Dermis microvascular lymphatic vessel endothelial cell (primary cell): ENCODE measurements at places on chromosomes 3 and 15. TPM values are rescaled to one million over a fixed set of nuclear protein-coding genes. Genes with fewer than 3 reads are reported as not detected.

SAMD7 gene
- not detected in 2 replicates for total RNA-seq

CCDC9B gene
- 6.5 and 13.3 TPM in 2 replicates for total RNA-seq

LIPH gene
- 0.13 TPM in 1 of 2 replicates, not detected in the other for total RNA-seq

TLR9 gene
- not detected in 2 replicates for total RNA-seq

DNA sequence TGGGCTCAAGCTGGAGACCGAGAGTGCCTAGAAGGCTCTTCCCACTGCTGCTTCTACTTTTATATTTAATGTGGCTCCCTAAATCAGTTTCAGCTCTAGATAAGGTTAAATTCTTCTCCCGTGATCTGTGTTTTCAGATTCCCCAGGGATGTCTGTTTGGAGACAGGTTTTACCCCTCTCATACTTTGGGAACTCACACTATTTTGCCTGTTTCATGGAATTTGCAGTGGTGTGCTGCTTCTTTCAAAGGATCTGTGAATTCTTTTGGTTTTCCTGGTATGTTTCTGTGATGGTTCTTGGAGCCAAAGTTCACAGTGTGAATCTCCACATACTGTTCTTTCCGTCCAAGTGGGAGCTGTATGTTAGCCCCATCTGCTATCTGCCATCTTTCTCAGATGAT is 238.3 kb upstream of the SLITRK3 start:
- DNase-seq, result no peak

- no peak for DNase-seq
These were observed 312.3 kb downstream of the WDR72 start for GRCh38 chr15:53447053-53447574.

- no peak for DNase-seq
These were observed 43.0 kb downstream of the CD200R1 start for GRCh38 chr3:112931736-112932521.

- DNase-seq, result no peak
These were observed 12.0 kb upstream of the CTXND1 start for GRCh38 chr15:80264031-80264430.

DNA sequence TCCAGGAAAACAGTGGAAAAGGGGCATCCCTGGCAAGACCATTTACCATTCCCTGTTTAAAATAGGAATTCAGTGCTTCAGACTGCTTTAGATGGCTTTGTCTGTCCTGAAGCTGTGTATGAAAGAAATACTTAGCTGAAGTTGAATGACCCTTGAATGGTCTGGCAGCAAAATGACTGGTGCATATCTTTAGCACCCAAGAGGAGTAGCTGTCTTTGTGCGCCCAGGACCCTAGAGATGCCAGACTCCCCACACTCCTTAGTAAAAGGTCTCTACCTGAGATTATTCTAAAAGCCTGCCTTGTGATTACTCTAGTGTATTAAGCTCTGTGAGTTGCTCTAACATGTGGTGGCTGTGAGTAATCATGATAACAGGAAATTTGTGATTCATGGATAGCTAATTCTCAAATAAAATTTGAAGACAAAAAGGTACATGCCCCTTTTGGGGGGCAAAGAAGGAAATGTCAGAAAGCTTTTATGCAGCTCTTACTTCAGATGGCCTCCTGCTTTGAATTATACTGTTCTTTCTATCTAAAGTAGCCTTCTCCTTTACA is 3.2 kb downstream of the MAPKBP1 start:
- DNase-seq, result no peak

- no peak for DNase-seq
These were observed 262.9 kb downstream of the CTNNB1 start for GRCh38 chr3:41462103-41462691.

- no peak for DNase-seq
These were observed 101.2 kb upstream of the ZBTB20 start for GRCh38 chr3:115248274-115248673.

DNA sequence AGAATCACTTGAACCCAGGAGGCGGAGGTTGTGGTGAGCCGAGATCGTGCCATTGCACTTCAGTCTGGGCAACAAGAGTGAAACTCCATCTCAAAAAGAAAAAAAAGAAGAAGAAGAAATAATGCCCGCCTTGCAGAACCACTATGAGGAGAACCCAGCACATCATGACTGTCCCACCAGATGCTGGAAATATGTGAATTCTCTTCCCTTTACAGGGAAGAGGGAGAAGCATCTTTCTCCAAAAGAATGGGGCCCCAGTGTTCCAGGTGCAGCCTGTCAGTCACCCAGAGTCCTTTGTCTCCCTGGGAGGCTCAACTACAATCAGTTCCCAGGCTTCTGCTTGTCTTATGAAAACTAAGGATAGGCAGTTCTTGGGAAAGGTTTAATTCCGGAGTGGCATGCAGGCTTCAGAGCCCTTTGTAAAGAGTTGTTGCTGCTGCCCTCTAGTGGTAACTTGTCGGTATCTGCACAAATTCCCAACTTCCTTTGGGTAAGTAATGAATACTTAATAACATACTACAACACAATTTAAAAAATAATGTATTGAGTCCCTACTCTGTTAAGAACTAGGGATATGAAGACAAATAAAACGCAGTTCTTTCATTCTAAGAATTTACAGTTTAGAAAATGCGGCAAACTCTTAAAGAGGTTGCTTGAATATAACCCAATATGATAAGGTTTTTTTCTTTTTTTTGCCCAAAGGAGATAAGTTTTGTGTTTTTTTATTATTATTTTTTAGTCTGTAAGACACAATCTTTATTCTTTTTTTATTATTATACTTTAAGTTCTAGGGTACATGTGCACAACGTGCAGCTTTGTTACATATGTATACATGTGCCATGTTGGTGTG is 18.6 kb upstream of the TICRR start:
- DNase-seq, result peak; percentile 77

GRCh38 chr3:130895690-130896488 is 2.0 kb downstream of the ATP2C1 start:
- no peak for DNase-seq

DNA sequence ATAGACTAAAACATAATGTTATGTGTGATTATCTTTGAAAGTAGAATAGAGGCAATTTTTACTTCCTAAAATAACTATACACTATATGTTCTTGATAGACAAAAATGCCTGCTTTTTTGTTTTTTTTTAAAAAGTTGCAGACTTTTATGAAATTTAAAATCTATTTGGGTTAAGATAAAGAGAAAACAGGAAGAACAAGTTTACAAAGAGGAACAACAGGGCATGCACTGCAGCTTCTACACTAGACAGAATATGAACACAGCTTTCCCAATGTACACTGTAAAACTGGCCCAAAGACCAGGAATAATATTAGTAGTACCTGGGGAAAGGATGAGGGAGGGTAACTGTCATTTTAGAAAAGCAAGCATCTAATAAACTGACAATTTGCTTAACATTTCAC is 53.7 kb downstream of the NR1I2 start:
- no peak for DNase-seq

DNA sequence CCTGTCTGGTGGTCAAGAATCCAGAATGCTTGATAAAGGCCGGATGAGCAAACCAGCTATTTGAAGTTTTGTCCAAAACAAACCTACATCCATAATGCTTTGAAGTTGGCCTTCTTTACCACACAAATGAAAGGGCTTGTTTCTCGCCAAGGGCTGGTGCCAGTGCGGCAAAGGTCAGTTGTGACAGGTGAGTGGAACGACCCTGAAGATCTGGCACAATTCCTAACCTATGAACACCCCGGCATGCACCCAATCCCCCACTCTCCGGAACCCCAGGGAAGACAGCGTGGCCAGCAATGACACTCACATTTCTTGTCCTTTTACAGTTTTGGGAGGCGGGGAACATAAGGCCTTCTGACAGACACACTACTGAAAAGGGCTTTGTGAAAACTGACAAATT is 90.6 kb downstream of the ATP10A start:
- DNase-seq, result no peak

DNA sequence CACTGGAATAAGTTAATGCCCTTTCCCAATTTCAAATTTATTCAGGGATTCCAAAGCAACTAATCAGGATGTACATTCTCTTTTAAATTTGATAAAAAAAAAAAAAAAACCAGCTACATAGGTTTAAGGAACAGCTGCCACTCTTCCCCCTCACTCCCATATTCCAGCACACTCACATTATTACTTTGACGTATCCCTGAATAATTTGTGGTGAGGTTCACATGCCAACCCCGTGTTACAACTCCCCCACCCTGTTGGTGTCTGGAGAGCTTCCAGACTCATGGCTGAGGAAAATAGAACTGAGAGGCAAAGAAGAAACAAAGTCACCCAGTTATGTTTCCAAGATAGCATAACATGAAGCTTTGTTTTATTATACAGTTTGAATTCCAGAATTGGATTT is 300.5 kb upstream of the MME start:
- no peak for DNase-seq

DNA sequence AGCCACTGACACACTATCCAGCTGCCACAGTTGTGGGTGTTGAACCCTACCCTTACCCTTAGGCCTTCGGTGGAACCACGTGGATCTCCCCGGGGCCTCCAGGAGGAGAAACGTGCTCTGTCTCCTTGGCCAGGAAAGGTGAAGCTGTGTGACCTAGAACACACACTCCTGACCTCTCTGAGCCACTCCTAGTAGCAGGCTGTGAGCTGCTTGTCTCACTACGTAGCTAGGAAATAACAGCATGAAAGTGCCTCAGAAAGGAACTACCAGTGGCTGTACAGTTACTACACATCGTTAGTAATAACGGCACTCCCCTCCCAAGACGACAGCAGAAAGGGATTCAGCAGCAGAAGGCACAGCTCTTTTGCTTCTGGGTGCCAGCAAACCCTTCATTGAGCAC is 36.2 kb upstream of the SLC6A6 start:
- DNase-seq, result no peak
